Neural progenitor cell (in vitro differentiated cells): ENCODE measurements at places on chromosomes 11 and 22. TPM values are rescaled to one million over a fixed set of nuclear protein-coding genes. Genes with fewer than 3 reads are reported as not detected.
A peak's percentile ranks its signal among the peaks of the same experiment; 100 is the strongest.

GRCh38 chr11:27183672-27184457 lies 143.2 kb downstream of the BBOX1 start:
- peak; percentile 75 for DNase-seq

DNA sequence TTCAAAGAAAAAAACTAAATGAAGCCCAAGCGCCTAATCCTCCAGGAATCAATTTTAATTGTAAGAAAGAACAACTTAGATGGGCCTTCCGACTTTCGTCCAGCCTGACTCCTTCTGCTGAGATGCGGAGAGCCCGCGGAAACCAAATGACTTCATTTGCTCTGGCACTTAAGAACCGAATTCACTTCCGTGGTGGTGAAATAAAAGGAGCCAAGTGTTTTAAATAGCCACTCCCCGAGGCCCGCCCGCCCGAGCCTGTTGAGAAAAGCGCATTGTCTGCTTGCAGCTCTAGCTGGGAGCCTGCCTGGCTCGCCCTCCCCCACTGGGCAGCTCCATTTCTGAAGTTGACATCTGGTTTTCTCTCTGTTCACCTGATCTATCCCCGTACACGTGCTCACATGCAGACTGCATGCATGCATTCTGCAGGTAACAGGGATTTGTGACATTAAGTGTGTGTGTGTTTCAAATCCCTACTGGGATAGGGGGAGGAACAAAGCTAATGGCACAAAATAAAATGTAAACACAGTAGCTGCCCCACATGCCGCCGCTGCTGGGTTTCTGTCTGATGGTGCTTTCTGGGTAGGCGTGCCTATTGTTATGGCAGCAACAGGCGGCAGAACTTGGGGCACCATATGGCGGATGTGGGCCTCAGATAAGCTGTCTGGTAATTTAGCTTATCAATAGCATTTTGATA lies 6.2 kb downstream of the TEAD1 start:
- DNase-seq, result peak; percentile 96

DNA sequence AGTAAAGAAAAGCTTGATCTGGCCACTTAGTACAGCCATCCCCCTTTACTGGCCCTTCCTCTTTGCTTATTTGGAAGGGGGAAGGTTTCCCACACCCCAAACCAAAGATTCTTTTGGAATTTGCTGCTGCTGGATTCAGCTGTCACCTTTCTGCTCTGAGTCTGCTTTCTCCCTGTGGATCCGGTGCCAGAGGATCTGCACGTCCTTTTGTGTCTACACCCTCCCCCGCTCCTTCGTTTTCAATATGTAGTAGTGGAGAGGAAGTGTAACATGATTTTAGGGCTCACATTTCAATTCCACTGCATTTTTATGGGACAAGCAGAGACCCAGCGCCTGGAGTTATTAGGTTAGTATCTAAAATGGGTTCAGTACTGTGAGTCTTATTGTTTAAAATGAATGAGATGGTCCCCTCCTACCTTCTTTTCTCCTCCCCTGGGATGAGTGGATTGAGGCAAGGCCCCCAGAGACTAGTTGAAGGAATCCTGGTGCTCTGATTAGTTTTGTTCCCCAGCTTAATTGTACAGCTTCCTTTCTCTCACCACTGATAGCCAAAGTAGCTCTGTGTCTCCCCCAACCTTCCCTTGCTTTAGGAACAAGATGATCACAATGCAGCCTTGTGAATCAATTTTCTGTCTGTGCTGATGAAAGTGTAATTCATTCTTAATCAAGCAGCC lies 30.5 kb upstream of the CABP7 start:
- peak; percentile 42 for DNase-seq

PCNX3 gene
- 6.6 and 19.3 TPM in 2 replicates for total RNA-seq
